ENCODE measurements at places on chromosomes 1 and 21.

- DNase-seq, result no peak
These were observed 3.2 kb downstream of the CTPS1 start for GRCh38 chr1:40982721-40983120.

GRCh38 chr1:156714830-156715229 is 9.4 kb upstream of the CRABP2 start:
- DNase-seq, result no peak

- no peak for DNase-seq
These were observed 31.7 kb downstream of the GPATCH2 start for GRCh38 chr1:217599154-217599553.

- no peak for DNase-seq
These were observed 8.6 kb upstream of the MTR start for GRCh38 chr1:236786453-236786852.

GRCh38 chr1:229599218-229599954 is 26.5 kb downstream of the TAF5L start:
- no peak for DNase-seq

DNA sequence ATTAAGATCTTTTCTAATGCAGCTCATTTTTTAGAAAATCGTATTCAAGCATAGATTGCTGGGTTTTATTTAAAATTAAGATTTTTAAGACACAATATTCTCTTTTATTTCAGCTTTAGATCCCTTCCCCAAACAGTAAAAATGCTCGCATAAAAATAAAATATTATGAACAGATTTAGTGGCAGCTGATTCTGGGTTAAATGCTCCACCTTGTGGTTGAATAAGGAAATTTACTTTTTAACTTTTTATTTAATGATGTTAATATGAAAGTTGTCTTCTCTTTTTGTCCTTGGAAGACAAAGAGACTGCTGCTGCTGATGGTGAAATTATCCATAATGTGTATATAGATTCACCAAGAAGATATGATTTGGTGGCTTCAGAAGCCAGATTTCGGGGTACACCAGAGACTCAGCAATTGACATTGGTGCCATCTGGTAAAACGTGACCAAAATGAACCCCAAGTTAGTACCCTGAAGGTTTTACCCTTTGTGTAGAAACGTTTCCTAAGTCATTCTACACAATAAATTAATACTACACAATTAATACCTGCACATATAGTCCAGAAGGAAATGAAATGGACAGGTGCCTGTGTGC is 128.0 kb downstream of the ADAMTS1 start:
- no peak for DNase-seq

DNA sequence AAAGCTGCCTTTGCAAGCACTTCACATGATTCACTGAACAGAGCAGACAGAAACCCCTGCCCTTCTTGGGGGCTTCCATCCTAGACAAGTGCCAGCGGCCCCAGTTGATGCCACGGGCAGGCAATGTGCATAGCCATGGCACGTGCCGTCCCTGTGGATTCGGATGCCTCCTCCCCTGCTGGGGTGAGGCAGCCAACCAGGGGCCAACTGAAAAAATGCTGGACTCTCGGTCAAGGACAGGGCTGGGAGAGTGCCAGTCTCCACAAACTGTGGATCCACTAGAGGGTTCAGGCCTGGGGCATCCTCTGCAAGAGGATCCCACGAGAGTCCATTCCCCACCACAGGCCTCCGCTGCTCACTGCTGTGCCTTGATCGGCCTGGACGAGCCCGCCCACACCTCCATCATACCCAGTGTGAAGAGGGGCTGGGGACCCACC is 3.8 kb downstream of the JMJD4 start:
- no peak for DNase-seq

GRCh38 chr1:171742577-171742922 is 685 bp upstream of the VAMP4 start:
- DNase-seq, result no peak

- no peak for DNase-seq
These were observed 1.7 kb downstream of the FGR start for GRCh38 chr1:27633298-27633610.

GRCh38 chr1:200415789-200416593 is 6.2 kb upstream of the ZNF281 start:
- no peak for DNase-seq

GRCh38 chr1:115112496-115113375 is 23.4 kb upstream of the TSPAN2 start:
- peak; percentile 45 for DNase-seq

- no peak for DNase-seq
These were observed 110.2 kb upstream of the FGGY start for GRCh38 chr1:59186656-59187055.

GRCh38 chr1:51139474-51139873 is 37.4 kb downstream of the C1orf185 start:
- no peak for DNase-seq

- no peak for DNase-seq
These were observed 98.7 kb downstream of the WDR3 start for GRCh38 chr1:118028267-118028666.

GRCh38 chr1:88985032-88985431 is 7.4 kb downstream of the KYAT3 start:
- DNase-seq, result no peak

DNA sequence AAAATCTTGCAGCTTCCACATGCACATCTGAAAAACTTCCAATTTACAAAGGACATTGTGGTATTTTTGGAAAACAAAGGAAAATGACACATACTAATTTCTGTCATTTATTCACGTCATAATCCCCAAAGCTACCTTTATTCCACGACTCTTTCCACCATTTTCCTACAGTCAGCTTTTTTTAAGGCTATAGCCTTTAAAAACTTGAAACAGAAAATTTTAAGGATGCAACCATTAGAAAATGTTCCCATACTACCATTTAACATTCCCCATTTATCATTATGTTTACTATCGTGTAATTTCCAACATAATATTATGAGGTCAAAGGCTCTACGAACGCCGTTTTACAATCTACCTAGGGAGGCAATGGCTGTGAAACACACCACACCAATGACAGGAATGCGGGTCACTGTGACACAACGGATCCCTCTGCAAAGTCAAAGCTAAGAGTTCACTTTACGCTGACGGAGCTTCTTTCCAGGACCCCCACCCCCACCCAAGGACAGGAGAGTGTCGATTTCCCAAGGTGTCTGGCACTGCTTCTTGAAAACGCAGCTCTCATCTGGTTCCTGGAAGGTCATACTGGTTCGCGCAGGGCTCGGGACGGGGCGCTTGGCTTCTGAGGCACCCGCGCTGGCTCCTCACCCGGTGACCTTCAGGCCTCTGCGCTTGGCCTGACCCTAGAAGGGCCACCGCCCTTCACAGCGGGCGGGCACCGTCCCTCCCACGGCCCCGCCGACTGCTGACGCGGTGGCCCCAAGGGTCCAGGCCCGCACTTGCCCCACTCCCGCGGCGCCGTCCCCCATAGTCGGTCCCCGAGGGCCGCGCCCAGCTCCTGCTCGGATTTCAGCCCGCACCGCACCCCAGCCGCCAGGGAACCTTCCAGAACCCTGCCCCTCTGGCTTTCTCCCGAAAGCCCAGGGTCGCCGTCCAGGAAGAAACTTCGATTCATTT is 50.5 kb upstream of the ATF3 start:
- no peak for DNase-seq

- DNase-seq, result no peak
These were observed 16.0 kb downstream of the CTNNBIP1 start for GRCh38 chr1:9894115-9894514.

- no peak for DNase-seq
These were observed 8.1 kb upstream of the GREM2 start for GRCh38 chr1:240619906-240620621.

DNA sequence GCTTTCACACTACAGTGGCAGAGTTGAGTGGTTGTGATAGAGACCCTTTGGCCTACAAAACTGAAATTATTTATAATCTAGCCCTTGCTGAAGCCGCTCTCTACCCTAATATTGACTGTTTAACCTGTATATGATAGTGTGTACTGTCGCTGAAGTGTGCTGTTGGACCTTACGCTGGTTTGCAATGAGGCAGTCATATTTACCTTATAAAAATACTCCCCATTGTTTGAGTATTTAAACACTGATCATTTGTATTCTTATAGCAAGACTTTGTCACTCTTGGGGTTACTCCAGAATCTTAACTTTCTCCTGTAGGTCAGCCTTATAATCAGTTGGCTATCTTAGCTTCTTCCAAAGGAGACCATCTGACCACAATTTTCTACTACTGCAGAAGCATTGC is 56.3 kb downstream of the SMG7 start:
- DNase-seq, result no peak

DNA sequence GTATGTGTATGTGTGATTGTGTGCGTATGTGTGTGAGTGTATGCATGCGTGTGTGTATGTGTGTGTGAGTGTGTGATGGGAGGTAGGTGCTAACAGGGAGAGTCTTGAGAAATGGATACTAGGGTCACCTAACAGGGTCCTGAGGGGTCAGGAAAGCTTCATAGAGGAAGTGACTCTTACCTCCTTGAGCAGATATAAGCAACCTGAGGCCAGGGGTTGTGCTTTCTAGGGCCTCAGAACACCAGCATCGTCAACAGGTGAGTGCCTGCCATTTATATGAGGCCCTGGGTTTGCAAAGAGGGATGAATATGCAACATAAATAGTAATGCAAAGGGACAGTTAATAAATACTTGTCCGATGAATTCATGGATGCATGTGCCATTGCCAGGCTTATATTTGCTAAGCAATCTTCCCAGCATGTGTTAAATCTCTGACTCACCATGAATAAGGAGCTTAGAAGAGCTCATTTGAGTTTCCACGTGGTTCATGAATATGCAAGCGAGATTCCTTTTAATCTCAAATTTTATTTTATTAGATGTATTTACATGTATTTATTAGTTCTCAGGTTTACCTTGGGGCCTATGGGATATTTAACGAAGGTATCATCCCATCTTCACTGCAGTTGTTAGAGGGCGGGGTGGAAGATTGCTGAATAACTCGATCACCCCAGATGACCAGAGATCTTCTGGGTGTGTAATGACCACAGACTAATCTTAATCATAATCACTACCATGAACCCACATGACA is 438.3 kb downstream of the CAMTA1 start:
- no peak for DNase-seq

- no peak for DNase-seq
These were observed 6.4 kb upstream of the CGN start for GRCh38 chr1:151504759-151505158.

DNA sequence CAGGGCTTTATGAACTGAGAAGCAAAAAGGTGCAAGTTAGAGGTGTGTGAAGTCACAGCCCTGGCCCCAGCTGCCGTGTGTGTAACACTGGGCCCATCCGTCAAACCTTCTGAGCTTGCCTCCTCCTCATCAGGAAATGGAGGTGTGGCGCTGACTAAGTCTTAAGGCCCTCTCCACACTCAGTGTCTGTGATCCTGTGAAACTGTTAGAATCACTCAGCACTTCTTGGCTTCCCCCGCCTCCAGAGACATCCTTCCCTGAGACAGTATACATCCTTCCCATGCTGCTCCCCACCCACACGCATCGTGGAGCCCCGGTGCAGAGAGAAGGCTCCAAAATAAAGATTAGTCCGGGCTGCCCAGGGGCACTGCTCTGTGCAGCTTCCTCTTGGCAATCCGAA is 33.3 kb downstream of the LRP8 start:
- no peak for DNase-seq

GRCh38 chr1:40848530-40849189 is 13.5 kb downstream of the CITED4 start:
- no peak for DNase-seq

- no peak for DNase-seq
These were observed 13.6 kb downstream of the MTF1 start for GRCh38 chr1:37845786-37846185.

- no peak for DNase-seq
These were observed 25.1 kb downstream of the WDR64 start for GRCh38 chr1:241677201-241677600.

- no peak for DNase-seq
These were observed 31.3 kb downstream of the SMAP2 start for GRCh38 chr1:40404670-40405462.

GRCh38 chr21:33619726-33620125 is 21.8 kb downstream of the CRYZL1 start:
- no peak for DNase-seq

- no peak for DNase-seq
These were observed 22.8 kb upstream of the KCNC4 start for GRCh38 chr1:110187139-110187890.

- no peak for DNase-seq
These were observed 3.0 kb upstream of the SMPDL3B start for GRCh38 chr1:27931759-27932158.

DNA sequence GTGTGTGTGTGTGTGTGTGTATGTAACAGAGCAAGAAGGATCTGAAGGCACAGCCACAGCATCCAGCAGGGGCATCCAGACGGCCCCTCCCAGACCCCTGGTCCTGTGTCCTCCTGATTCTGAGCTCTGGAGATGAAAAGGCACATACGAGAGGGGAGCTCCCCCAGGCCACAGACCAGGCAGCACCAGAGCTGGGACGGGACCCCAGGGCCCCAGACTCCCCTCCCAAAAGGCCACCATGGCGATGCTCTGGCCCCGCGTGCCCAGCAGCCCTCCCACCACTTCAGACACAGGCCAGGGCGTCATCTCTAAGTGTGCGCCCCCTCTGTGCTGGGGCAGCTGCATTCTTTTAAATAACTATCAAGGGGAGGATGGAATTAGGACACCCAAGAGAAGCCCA is 245.8 kb downstream of the MATN1 start:
- DNase-seq, result no peak

- no peak for DNase-seq
These were observed 1.3 kb downstream of the TGFBR3 start for GRCh38 chr1:91884459-91885212.

- DNase-seq, result no peak
These were observed 74.2 kb downstream of the SSBP3 start for GRCh38 chr1:54331843-54332463.

DNA sequence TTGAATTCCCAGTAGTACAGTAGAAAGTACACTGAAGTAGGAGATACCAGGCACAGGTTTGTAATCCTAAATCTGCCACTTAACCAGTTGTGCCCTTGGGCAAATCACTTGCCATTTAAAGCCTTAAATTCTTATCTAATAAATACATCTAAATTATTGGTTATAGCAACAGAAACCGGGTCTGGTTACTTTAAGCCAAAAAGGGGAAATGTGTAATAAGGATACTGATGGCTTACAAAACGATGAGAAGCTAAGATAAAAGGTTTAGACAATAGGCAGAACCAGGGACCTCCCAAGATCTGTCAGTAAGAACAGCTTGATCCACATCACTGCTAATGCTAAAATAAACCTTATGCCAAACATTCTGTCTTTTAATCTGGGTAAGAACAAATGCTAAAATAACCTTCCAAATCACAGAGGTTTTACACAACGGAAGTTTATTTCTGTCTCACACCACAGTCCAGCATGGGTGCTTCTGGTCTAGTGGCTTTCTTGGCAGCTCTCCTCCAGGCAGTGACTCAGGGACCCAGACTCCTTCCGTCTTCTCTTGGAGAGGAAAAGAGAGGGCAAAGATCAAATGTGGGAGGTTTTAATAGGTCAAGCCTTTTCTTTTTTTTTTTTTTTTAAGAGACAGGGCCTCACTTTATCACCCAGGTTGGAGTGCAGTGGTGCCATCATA is 16.5 kb upstream of the ZMYM1 start:
- no peak for DNase-seq

GRCh38 chr1:227465256-227465655 is 98.1 kb upstream of the ZNF678 start:
- DNase-seq, result no peak
